Posterior cingulate gyrus (tissue), 11 donors: ENCODE measurements at places on chromosomes 1 and 21.

DNA sequence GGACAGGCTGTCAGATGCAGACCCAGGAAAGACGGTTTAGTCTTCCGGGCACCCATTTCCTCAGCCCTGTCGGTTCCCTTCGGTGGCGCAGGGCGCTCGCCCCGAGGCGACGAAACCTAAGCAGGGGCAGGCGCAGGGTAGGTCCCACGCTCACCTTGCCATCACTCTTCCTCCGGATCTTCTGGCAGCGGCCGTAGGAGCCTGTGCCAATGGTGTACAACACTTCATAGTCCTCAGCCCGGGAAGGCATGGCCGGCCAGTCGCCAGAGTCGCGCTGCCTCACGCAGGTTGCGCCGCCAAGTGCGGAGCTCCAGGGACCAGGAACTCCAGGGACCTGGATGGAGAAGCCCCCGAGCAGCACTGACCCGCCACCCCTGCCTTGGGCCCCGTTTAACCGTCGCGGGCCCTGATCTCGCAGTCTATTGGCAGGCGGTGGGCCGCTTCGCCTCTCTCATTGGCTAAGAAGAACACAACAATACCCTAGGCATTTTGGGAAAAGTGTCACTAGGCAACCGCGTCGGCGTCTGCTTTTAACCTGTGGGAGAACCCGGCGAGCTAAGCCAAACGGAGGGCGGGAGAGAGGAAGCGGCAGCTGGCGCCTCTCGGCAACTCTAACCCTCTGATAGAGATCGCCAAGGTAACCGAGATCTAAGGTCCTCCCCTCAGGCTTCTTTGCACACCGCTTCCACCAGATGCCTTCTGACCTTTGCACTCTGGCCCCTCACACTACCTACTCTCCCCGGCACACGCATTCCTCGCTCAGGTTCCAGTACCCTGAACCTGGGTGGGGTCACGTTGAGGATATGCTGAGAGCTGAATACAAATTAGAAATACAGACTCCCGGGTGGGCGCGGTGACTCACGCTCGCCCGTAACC lies at the start of gene NEK2:
Gene NEK2, minus strand, starts transcription at position 392 of the 876 bp plus-strand sequence. Its CDS starts 142 bp downstream, at position 250.
- peak; percentile 72 for DNase-seq

GRCh38 chr1:53137729-53138128 lies 4.7 kb downstream of the SLC1A7 start:
- DNase-seq, result no peak

- no peak for DNase-seq
Observed at GRCh38 chr1:169106921-169107602, 572 bp downstream of the ATP1B1 start.

DNA sequence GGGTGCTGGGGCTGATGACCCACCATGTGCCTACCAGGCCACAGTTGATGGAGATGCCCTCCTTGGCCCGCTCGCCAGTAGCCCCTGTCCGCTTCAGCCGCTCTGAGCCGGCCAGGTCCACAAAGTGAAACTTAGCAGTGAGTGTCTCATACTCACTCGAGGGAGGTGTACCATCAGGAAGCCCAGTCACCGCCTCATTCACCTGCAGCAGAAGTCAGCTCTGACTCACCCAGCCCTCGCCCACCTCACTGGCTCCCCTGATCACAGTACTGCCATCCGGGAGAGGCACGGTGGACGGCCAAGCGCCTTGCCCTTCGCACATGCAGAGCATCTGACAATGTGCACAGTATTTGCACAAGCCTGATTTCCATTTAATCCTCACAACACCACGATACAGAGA lies 18.8 kb downstream of the KIF21B start:
- no peak for DNase-seq
